NCI-H1694 treated with DMSO at 0.1 percent for 48 hours (cell line): ENCODE measurements at places on chromosomes 7 and 10.

- DNase-seq = peak; percentile 12
These were observed 125.7 kb downstream of the RGS10 start for GRCh38 chr10:119416855-119417254.

DNA sequence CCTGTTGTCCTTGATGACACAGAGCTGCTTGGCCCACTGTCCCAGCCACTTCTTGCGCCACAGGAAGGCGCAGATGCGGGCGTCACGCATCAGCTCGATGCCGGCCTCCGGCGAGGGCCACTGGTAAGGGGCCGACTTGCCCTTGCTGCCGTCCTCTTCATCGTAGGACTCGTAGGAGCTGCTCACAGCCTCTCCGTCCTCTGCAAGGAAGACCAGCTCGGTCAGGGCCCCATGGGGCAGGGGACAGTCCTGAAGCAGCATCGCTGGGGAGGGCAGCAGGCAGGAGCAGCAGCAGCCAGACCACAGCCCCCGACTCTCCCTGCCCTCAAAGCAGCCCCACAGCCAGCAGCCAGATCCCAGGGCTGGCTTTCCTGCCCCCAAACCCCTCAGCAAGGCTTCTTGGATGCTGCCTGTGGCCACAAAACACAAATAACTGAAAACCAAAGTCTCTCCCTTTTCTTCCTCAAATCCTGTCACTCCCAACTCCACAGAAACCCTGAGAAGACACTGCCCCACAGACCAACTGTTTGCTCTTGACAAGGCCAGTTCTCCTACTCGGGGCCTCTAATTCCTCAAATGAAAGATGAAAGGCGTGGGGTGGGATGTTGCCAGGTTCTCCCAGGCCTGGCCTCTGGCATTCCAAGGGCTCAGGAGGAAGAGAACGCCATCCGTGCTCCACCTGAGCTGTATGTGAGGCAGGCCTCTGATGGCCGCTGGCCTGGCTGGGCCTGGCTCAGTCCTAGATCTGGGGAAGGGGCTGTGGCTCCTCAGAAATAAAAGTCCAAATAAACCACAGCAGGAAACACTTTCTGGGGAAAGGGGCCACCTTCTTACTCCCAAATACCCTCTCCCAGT lies 76.7 kb downstream of the VWA2 start:
- DNase-seq = no peak

DNA sequence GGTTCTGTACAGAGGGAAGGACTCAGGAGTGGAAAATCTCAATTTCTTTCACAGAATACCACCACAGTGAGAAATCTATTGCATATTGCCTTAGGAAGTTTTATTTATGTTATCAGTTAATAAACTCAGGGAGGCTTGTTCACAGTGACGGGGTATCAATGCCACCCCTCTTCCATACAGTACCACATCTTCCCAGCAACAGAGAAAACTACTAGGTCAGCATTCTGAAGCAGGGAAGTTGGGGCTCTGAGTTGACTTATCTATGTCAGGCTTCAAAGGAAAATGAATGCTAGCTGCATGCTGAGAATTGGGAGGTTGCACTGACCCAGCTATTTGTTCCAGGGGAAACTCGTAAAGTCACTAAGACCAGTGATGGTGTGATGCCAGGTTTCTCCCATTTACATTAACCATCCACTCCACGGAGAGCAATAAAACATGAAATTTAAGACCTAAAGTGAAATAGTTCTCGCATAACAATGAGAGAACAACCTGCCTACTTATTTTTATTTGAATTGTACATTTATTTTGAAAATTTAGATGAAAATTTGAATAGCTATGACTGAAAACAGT lies 266.7 kb downstream of the RNLS start:
- no peak for DNase-seq

- DNase-seq = no peak
These were observed 13.9 kb downstream of the LSMEM1 start for GRCh38 chr7:112494656-112495055.

DNA sequence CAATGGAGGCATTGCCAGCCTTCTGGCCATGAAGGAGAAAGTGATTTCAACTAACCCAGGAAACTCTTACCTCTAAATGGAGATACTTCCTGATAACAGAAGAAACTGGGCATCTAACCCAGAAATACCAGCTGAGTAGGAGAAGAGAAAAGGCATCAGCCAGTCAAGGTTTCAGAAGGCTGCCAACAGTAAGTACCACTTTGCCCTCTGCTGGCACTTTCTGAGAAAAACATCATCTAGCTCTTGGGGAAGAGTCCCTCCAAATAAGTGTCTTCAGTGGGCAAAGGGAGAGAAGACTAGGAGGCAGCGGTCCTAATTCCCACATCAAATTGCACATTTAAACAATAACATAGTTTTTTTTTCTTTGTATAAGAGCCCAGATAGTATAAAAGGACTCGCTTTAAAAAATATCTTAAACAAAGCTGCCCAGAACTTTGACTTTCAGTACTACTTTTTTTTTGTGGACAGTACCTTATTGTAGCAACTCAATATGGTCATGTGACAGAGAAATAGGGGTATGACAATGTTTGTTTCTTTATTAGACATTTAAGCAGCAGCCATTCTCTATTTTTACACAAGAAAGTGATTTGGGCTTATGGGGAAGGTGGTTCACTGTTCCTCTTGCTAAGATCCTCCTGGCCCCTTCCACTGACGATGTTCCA lies 157.3 kb downstream of the CTTNBP2 start:
- peak; percentile 55 for DNase-seq

GRCh38 chr7:104415700-104416099 lies 87.3 kb downstream of the LHFPL3 start:
- no peak for DNase-seq

GRCh38 chr7:47721670-47722069 lies 139.8 kb upstream of the TNS3 start:
- DNase-seq = no peak

DNA sequence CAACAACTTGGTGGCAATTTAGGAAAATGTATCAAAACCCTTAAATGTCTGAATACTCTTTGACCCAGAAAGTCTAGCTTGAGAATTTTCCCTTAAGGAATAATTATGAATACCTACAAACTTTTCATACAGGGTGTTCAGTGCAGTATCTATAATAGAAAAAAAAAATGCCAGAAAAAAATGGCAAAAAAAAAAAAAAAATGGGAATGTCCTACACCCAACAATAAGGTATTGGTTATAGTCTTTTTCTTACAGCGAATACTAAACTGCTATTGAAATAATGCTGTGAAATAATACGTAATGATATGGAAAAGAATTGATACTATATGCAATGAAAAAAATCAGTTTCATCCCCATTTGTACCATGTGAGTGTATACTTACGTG lies 44.3 kb downstream of the ZNF800 start:
- DNase-seq = no peak

DNA sequence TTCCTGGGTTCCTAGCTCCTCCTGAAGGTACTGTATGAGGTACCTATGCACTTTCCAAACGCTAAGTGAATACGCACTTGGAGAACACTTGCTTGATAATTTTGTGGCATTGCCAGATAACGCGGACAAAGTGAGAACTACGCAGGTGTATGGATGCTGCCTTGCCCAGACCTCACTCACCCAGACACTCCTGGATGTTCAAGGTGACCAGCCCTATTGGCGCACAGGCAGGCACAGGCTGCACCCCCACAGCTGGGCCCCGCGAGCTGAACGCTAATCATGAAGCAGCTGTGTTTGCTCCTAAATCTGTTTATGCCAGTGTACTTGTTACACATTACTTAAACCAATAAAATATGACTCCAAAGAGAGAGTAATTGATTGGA lies 27.3 kb downstream of the DIP2C start:
- DNase-seq = no peak

DNA sequence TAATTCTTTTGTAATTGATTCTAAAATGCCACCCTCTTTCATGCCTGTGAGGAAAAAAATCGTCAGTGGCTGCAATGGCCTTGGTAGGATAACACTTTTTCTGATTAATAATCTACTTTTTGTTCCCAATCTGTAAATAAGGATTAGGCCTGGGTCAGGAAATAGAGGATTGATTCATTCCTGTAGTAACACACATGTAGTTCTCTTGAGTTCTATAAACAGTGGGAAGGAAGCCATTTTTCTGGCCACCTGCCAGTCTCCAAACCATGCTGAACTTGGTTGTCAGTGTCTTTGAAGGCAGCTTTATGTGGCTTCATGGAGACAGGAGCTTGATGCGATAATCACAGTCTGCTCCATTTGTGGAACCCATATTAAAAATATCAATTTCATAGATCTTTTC lies 169.3 kb upstream of the NFE2L3 start:
- no peak for DNase-seq

- no peak for DNase-seq
These were observed 199.1 kb upstream of the PRKCQ start for GRCh38 chr10:6778992-6779701.

DNA sequence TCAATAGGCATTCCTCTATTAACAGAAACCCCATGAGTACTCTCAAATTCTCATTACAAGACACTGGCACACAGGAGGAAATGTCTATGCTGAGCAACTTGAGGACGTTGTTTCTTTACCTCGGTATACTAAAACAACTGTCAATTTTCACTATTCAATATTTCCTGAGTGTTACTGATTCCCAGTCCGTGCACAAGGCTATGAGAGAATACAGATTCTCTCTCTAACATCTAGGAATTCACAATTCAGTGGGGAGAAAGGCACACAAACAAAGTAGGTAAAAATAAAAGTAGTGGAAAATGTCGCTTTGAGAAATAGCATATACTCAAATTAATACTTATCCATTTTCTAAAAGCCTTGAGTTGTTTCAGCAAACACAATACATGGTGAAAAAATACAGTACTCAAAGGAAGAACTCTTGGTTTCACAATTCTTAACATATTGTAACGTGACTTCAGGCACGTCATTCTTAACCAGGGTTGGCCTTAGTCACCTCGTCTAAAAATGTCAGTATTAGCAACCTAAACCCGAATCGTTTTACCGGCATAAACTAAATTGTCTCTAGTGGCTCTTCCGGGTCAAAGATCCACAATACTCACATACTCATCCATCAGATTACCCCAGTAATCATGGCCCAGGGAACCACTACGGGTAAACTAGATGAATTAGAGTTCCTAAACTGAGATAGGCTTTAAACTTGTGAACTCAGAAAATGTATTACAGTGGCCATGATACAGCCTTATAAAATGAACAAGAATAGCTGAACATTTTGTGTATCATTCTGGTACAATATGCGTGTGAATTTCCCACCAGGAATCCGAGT lies 1.5 kb downstream of the IPMK start:
- no peak for DNase-seq

- no peak for DNase-seq
These were observed 974.6 kb upstream of the CELF2 start for GRCh38 chr10:10043083-10043482.
